GM18507 (cell line): ENCODE measurements at places on chromosomes 12 and 14.

DNA sequence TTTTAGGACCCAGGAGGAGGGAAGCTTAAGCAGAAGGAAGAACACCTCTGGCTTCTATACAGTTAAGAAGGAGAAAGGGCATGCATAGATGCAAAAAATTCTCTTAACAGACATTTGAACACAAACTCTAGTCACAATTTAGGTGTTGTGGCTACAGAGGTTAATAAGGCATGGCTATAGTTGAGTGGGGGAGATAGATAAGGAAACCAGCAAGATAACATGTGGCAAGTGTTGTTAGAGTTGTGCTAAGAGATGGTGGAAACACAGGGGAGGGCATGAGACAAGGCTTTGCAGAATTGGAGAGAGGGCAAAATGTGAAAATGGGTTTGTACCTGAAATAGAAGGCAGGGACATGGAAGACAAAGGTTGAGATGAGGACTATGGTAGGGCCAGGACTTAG lies 88.9 kb downstream of the MSRB3 start:
- no peak for DNase-seq

GRCh38 chr14:86756521-86757190 lies 1226.7 kb downstream of the FLRT2 start:
- no peak for DNase-seq

- no peak for DNase-seq
Measured at GRCh38 chr14:96297000-96297399, 41.0 kb downstream of the BDKRB1 start.

DNA sequence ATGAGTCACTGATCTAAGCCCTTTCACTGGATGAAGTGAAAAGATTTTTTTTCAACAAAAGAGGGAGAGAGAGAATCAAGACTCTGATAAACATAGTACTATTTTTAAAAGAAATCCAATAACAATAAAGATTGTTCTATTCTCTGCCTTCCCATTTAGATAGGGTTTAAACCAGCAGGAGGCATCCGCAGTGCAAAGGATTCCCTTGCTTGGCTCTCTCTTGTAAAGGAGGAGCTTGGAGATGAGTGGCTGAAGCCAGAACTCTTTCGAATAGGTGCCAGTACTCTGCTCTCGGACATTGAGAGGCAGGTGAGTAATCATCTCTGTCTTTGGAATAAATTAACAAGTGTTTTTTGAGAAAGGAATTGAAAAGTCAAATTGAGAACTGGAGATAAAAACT lies 124.9 kb downstream of the DERA start:
- DNase-seq, result no peak

- DNase-seq, result no peak
Measured at GRCh38 chr12:110585231-110585799, 2.2 kb upstream of the PPTC7 start.

GRCh38 chr14:37091651-37092050 lies 80.8 kb downstream of the SLC25A21 start:
- no peak for DNase-seq

DNA sequence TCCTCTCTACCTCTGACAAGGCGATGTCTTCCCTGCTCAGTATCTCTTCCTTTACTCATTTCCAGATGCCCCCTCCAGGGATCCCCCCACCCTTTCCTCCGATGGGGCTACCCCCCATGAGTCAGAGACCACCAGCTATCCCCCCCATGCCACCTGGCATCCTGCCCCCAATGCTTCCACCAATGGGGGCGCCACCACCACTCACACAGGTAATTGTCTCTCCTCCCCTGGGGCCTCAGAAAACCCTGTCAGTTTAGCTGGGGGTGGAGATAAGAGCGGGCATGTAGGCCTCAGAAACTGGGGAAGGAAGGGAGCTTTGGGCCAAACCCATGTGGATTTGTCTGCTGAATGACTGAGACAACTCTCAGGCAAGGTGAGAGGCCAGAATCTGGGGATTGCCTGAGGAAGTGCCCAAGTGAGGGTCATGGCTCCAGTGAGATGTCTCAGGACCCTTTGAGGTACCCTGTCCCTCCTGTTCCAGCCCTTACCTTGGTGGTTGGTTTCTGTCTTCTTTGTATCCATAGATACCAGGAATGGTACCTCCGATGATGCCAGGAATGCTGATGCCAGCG lies 8.1 kb downstream of the PRPF40B start:
- DNase-seq, result no peak

GRCh38 chr14:20836668-20837338 lies 34.2 kb upstream of the RNASE1 start:
- DNase-seq, result no peak
